ENCODE measurements at places on chromosomes 5 and 9. TPM values are rescaled to one million over a fixed set of nuclear protein-coding genes. Genes with fewer than 3 reads are reported as not detected.
A peak's percentile ranks its signal among the peaks of the same experiment; 100 is the strongest.

DNA sequence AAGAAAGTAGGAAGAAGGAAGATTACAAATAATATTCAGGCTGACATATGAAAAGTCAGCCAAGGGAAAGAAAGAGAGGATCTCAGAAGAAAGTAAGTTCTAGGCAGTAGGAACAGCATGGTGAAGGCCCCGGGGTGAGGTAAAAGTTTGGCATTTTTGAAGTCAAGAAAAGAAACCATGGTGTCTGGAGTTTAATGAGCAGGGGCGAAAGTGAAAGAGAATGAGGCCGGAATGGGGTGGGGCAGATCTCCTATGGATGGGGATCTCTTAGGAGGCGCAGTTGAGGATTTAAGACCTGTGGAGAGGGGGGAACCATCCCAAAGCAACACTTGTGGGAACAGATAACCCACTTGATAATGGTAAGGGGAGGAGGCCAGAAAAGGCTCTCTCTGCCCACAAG is 42.3 kb upstream of the SMAD5 start:
- DNase-seq: no peak

DNA sequence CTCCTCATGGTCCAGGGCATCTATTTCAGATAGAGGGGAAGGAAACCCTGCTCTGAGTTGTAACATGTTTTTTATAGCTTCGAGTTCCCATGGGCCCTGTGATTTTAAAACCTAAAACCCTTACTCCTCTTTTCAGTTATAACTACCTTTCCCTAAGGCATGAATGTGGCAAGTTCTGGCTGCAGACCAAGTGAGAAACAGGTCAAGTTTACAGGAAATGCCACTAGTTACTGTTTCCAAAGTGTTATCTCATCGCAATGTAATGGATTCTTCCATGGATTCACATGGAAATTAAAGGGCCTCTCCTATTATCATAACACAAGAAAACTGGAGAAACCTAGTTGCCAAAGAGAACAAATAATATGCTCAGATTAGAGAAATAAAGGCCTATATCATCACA is 574.5 kb upstream of the GRAMD2B start:
- DNase-seq: no peak

DNA sequence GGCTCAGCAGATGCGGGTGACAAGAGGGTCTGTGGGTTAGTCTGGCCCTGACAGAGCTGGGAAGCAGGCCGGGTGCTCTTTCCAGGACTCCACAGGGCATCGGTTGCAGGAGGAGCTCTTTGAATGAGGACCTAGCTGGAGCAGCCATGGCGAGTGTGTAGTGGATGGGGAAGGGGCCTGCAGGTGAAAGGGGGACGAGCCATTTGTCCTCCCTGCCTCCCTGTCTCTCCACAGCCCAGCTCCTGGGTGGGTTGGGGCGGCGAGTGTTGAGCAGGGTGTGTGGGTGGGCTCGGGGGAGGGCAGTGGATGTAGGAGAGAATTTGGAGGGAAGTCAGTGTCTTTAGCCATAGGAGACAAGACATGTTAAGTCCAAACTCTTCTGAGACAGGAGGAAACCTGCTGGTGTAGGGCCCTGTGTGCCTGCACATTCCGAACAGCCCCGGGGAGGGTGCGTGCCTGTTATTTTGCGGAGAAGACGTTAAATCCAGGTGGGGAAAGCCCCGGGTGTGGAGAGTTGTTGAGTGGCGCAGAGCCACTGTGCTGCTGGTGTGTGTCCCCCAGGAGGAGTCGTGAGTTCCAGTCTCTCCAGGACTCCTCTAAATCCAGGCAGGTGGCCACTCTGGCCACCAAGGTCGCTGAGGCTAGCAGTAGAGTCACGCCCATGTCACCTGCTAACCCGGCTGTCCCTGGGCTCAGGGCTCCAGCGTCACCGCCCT is 73.6 kb downstream of the PSMB7 start:
- no peak for DNase-seq

GRCh38 chr9:82105729-82106128 is 117.2 kb downstream of the SPATA31D1 start:
- no peak for DNase-seq

GRCh38 chr9:31334837-31335528 is 1049.5 kb upstream of the ACO1 start:
- DNase-seq: no peak

- DNase-seq: no peak
These were observed 262.5 kb downstream of the GOLPH3 start for GRCh38 chr5:31911291-31912265.

GRCh38 chr5:97044052-97044451 is 98.4 kb downstream of the LIX1 start:
- peak; percentile 52 for DNase-seq

DNA sequence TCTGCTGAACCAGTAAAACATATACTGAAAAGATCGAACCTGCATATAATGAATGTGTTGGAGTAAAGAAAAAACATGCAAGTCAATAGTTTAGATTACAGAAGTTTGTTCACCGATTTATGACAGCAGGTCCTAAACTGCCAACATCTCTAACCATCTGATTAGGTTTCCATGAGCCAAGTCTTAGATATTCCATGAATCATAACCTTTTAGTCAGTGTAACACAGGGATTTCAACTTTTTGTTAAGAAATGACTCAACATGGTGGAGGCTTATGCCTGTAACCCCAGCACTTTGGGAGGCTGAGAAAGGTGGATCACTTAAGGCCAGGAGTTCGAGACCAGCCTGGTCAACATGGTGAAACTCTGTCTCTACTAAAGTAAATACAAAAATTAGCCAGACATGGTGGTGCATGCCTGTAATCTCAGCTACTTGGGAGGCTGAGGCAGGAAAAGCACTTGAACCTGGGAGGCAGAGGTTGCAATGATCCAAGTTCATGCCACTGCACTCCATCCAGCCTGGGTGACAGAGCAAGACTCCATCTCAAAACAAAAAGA is 38.7 kb downstream of the APC start:
- DNase-seq: no peak

GRCh38 chr5:126984632-126985031 is 45.7 kb downstream of the MARCHF3 start:
- DNase-seq: no peak

The ABITRAM gene
- total RNA-seq: 14.8 TPM

The PDCD1LG2 gene
- not detected for total RNA-seq

The GMCL2 gene
- total RNA-seq: not detected

The TMEM252 gene
- not detected for total RNA-seq

The RLN1 gene
- not detected for total RNA-seq

The MYMK gene
- total RNA-seq: not detected
